Occipital lobe (tissue), 3 donors: ENCODE measurements at places on chromosomes 3 and 15. TPM values are rescaled to one million over a fixed set of nuclear protein-coding genes. Genes with fewer than 3 reads are reported as not detected.

The SCN11A gene
- total RNA-seq, result 0.31 TPM

DNA sequence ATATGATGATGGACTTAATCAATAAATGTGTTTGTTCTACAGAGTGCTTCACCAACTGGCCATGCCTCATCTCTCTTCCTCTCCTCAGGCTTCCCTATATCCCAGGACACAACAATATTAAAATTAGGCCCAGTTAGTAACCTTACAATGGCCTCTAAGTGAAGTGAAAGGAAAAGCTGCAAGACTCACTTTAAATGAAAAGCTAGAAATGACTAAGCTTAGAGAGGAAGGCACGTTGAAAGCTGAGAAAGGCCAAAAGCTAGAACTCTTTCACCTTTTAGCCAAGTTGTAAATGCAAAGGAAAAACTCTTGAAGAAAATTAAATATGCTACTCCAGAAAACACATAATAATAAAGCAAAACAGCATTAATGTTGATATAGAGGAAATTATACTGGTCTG is 1010.3 kb downstream of the NAALADL2 start:
- no peak for DNase-seq

DNA sequence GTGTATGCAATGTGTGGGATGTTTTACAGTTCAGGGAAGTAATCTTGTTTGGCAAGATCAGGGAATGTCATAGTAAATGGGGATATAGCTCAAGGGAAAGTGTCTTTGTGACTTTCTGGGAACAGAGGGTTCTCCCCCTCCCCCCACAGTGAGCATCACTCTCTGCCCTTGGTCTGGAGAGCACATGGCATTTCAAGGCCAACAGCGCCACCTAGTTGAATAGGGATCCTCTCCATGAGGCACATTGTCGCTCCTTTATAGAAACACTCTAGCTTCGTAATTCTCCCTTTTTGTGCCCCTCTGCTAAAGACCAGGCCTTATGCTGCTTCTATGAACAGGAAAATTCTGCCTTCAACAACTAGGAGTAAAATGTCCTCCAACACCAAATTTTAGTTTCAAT is 37.1 kb upstream of the ARNT2 start:
- DNase-seq, result no peak

GRCh38 chr3:61912158-61912557 is 350.8 kb downstream of the PTPRG start:
- DNase-seq, result no peak

DNA sequence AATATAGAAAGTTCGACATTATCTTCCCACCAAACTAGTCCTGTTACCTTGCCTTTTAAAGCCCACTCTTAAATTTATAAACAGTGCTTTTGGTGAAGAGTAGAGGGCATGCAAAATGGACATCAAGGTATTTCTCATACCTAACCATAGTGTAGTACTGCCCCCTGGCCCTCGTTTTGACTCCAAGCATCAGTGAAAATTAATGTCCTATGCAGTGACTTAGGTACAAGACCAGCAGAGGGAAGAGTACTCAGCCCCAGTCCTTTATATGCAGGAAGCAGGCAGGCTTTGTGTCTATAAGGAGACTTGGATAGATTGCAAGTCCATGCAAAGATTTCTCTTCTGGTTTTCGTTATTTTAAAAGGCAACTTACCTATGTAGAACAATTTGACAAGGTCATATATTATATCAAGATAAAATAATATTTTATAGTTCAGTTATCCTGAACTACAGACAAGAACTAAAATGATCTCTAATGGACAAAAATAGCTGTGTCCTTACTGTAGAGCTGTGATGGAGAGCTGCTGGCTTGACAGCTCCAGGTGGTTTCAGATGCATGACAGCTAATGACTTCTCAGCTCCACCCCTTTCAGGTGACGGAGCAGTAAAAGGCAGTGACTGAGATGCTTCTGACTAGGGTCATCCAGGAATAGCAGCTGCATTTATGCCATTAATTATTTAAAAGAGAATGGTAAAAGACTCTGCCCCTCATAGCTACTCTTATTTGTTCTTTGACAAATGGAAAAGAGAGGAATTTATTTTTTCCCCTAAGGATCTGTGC is 646.1 kb downstream of the SQOR start:
- no peak for DNase-seq

The ELP6 gene
- 23.4 TPM for total RNA-seq

The CCR3 gene
- total RNA-seq, result not detected

The RNU5B-1 gene
- total RNA-seq, result not detected

The LHFPL4 gene
- total RNA-seq, result 48.4 TPM

DNA sequence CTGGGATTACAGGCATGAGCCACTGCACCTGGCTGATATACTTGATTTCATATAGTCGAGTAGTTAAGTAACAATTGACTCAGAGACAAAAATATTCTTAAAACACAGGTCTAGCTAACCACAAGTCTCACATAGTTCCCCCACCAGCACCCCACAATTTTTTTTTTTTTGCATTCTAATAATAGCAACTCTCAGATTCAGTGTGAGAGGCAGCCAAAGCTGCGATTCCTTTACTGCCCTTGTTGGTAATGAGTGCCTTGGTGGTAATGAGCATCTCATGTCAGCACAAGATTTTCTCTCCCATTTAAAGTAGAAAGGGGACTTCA is 72.5 kb downstream of the WWTR1 start:
- no peak for DNase-seq

The TMIE gene
- 2.5 TPM for total RNA-seq

DNA sequence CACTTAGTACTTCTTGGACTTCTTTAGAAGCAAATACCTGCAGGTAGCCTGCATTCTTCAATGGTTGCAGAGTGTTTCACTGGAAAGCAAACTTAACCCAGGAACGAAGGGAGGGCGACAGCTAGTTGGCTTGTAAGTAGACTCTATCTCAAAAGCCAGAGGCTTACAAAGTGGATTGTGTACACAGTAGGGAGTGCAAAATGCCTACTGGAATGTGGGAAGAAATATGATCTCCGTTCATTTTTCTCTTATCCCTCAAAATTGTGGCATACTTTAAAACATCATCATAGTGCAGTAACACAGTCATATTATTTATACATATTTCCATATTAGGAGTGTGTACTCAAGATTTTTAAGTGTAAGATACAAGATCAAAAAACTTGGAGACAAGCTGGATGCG is 155.7 kb downstream of the LIPC start:
- DNase-seq, result no peak
